CD4-positive, alpha-beta memory T cell (primary cell): ENCODE measurements at places on chromosomes 6 and 20.

GRCh38 chr6:11278207-11278559 is 45.7 kb upstream of the NEDD9 start:
- DNase-seq = peak; percentile 65
- H3K4me1 ChIP-seq = peaks cover 50% of the 10 kb centered on the region
- no peaks in the 10 kb centered on the region for H3K27me3 ChIP-seq
- peak overlapping the region; percentile 35 for H3K27ac ChIP-seq
- H3K36me3 ChIP-seq = no peaks in the 10 kb centered on the region
- H3K4me3 ChIP-seq = no peak overlapping the region

GRCh38 chr6:40874495-40874894 is 164.5 kb downstream of the UNC5CL start:
- no peaks in the 10 kb centered on the region for H3K27me3 ChIP-seq
- H3K27ac ChIP-seq = no peak overlapping the region
- DNase-seq = no peak
- H3K4me3 ChIP-seq = no peak overlapping the region
- no peaks in the 10 kb centered on the region for H3K4me1 ChIP-seq

DNA sequence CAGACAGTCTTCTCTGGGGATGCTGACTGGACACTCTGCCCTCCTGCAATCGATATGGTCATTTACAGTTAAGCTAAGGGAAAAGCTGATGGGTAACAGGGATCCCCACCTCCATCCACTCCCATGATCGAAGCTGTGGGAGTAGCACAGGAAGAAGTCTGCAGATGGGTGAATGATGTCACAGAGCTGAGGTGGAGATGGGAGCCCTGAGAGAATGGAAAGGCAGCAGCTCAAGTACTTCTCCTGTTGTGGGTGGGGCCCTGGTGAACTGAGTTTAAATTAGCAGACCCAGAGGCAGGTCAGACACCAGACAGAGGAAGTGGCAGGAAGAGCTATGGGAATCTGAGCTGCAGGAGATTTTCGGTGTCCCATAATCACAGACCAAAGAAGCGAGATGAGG is 29.0 kb downstream of the HDGFL1 start:
- no peaks in the 10 kb centered on the region for H3K36me3 ChIP-seq
- no peak for DNase-seq
- H3K4me3 ChIP-seq = no peak overlapping the region
- no peak overlapping the region for H3K27ac ChIP-seq
- H3K4me1 ChIP-seq = no peaks in the 10 kb centered on the region

DNA sequence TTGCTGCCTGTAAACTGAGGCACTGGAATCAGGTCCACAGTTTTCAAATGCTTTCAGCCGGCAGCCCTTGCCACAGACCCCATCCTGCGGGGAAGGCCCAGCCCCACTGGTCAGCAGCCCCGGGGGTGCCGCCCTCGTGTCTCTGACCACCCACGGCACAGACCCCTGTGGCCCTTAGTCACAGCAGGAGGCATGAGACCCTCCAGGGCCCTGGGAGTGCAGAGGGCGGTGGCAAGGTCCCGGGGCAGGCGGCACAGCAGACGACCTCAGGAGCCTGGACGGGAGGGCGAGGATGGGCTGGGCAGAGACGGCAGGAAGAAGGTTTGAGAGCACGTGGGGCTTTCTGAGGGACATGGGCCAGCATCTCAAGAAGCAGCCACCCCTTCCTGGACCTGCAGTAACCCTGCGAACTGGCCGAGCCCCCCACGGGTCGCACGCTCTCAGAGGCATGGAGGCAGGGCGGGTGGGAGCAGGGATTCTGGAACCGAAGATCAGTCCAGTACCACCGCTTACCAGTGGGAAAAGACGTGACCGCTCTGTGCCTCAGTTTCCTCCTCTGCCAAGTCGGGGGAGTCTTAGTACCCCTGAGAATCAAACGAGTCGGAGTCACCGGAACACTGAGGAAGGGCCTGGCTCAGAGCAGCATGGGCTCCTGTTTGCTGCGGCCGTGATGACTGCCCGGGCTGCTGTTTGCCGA is 140.7 kb downstream of the TAF4 start:
- H3K36me3 ChIP-seq = no peaks in the 10 kb centered on the region
- no peak overlapping the region for H3K4me3 ChIP-seq
- H3K4me1 ChIP-seq = no peaks in the 10 kb centered on the region
- no peak overlapping the region for H3K27ac ChIP-seq
- no peaks in the 10 kb centered on the region for H3K27me3 ChIP-seq

- H3K4me3 ChIP-seq = no peak overlapping the region
- H3K27ac ChIP-seq = no peak overlapping the region
- no peaks in the 10 kb centered on the region for H3K36me3 ChIP-seq
- no peak for DNase-seq
These were observed 54.2 kb upstream of the MLN start for GRCh38 chr6:33857932-33858475.

GRCh38 chr20:36214684-36215256 is 21.5 kb upstream of the AAR2 start:
- H3K27ac ChIP-seq = no peak overlapping the region
- H3K4me1 ChIP-seq = no peaks in the 10 kb centered on the region
- no peaks in the 10 kb centered on the region for H3K27me3 ChIP-seq
- no peak for DNase-seq
- no peak overlapping the region for H3K4me3 ChIP-seq

DNA sequence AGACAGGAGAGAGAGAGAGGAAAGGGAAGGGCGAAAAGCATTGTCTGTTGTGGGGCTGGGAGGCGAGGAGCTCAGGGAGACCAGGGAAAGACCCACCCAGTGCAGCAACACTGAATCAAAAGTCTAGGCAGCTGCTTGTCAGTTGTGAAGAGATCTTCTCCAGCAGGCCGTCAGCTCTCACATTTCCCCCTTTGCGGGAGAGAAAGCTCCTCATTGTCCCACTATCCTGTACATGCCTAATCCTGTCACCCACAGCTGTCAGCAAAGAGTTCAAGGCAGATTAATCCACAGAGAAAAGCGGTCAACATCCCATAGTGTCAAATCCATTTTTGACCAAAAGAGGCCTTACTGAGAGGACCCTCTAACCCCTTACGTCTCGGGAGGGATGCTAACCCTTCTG is 27.3 kb downstream of the RNF182 start:
- H3K27me3 ChIP-seq = no peaks in the 10 kb centered on the region
- DNase-seq = no peak
- H3K4me3 ChIP-seq = no peak overlapping the region
- H3K4me1 ChIP-seq = no peaks in the 10 kb centered on the region

DNA sequence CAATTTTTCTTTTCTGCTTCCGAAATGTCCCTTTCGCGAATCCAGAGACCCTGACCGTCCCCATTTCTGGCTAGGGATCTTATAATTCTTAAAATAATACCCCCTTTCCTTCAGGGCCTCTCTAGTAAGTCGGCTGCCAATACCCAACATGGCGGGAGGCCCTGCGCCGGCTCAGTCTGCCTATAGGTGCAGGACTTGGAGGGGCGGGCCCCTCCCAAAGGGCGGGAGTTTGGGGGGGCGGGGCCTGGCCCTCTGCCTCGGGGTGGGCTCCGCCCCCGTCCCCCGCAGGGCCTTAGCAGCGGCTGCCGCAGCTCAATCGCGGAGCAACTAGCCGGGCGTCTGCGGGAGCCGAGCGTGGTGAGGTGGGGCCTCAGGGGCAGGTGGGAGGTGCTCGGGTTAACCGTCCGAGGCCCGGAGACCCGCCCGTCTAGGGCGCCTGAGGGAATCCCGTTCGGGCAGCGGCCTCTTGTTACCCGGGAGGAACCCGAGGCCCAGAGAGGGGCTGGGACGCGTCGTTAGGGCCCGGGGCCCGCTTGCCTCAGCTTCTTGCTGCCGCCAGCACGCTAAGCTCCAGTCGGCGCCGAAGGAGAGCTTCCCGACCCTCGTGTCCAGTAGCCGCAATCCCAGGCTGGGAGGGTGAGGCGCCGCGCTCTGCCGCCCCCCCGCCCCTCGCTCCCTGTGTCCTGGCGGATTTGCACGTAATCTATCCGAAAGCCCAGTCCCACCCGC is at the start of gene CEP250:
CEP250 (plus strand) TSS at position 718 of the 729 bp plus-strand sequence. CDS start 6,770 bp downstream, outside the sequence.
- peak within 1 kb of the TSS; percentile 80 for H3K4me3 ChIP-seq
- H3K27ac ChIP-seq = peak within 1 kb of the TSS; percentile 95
- H3K4me1 ChIP-seq = no peaks in the 10 kb centered on the region
- peak; percentile 96 for DNase-seq
- H3K27me3 ChIP-seq = no peaks in the 10 kb centered on the region

GRCh38 chr6:83868639-83869038 is 9.2 kb downstream of the CYB5R4 start:
- peaks cover 12% of the 10 kb centered on the region for H3K4me1 ChIP-seq
- no peaks in the 10 kb centered on the region for H3K27me3 ChIP-seq
- H3K27ac ChIP-seq = no peak overlapping the region

DNA sequence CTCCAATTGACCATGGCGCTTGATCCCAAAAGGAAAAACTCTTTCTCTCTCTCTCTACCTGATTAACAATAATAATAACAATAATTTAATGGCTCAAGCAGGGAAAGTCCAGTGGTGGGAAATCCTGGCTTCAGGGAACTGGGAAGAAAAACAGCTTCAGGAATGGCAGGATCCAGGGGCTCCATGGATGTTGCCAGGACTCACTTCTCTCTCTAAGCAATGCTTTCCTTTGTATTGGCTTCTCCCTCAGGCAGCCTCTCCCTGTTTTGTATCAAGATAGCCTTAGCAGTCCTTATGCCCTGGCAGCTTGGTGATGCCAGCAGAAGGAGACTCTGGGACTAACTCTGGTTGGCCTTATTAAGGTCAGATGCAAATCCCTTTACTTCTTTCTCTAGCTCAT is 13.5 kb upstream of the PTGIS start:
- H3K4me3 ChIP-seq = no peak overlapping the region
- DNase-seq = no peak
- no peaks in the 10 kb centered on the region for H3K36me3 ChIP-seq

- DNase-seq = no peak
- H3K27me3 ChIP-seq = no peaks in the 10 kb centered on the region
- no peak overlapping the region for H3K27ac ChIP-seq
- H3K4me3 ChIP-seq = no peak overlapping the region
- H3K4me1 ChIP-seq = no peaks in the 10 kb centered on the region
These were observed 691.8 kb downstream of the QKI start for GRCh38 chr6:164106345-164106769.

GRCh38 chr6:163780994-163781393 is 366.5 kb downstream of the QKI start:
- no peak overlapping the region for H3K27ac ChIP-seq
- no peaks in the 10 kb centered on the region for H3K27me3 ChIP-seq
- no peaks in the 10 kb centered on the region for H3K36me3 ChIP-seq
- no peak overlapping the region for H3K4me3 ChIP-seq

DNA sequence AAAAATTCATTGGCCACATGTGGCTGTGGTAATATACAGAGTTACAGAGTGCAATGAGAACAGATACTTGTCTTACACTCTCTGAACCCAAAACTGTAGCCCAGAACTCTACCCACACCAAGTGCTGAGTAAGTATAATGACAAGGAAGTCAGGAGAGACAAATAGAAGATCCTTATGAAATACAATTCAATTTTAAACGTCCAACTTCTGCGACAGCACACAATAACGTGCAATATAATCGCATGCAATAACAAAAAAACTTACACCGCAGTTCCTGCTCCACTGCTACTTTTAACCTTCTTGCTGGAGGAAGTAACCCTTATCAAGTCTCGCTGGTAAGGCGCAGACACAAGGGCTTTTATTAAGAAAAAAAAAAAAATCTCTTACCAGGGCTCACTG is 881 bp downstream of the SFT2D1 start:
- DNase-seq = peak; percentile 46
- H3K4me1 ChIP-seq = peaks cover 58% of the 10 kb centered on the region
- H3K36me3 ChIP-seq = no peaks in the 10 kb centered on the region
- H3K4me3 ChIP-seq = peak overlapping the region; percentile 93
- peak overlapping the region; percentile 64 for H3K27ac ChIP-seq
- no peaks in the 10 kb centered on the region for H3K27me3 ChIP-seq

GRCh38 chr6:148989585-148989984 is 242.8 kb downstream of the UST start:
- no peaks in the 10 kb centered on the region for H3K27me3 ChIP-seq
- H3K36me3 ChIP-seq = no peaks in the 10 kb centered on the region
- H3K4me1 ChIP-seq = no peaks in the 10 kb centered on the region
- H3K4me3 ChIP-seq = no peak overlapping the region
- no peak for DNase-seq

DNA sequence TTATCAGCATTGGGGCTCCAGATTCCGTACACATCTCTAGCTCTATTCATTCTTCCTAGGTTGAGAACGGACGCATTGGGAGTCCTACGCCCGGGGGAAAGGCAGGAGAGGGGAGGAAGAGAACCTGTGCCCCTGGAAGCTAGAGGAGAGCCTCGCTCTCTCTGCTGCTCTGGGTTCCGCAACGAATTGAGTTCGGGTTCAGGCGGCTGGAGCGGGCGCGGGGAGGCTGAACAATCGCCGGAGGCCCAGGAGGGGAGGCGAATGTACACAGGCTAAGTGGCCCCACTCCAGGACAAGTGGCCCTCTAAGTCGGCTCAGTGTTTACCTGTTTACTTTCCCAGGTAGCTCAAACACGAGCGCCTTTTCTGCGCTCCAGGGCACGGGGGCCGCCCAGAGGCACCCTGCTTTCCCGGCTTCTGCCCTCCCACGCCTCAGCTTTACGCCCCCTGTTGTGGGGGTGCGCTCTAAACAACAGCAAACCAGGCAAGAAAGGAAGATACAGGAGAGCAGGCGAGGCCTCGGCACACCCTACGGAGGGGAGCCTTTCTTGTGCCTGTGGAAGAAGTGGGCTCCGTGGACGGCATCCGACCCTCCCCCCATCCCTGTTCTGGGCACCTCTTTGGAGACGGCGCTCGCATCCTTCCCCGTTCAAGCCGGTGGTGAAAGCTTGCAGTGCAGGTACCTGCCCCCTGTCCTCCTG is 4.6 kb upstream of the NKX2-2 start:
- no peak overlapping the region for H3K27ac ChIP-seq
- no peaks in the 10 kb centered on the region for H3K36me3 ChIP-seq
- peaks cover 68% of the 10 kb centered on the region for H3K4me1 ChIP-seq
- peaks cover 72% of the 10 kb centered on the region for H3K27me3 ChIP-seq
- no peak for DNase-seq

GRCh38 chr20:44544263-44544662 is 22.4 kb upstream of the SERINC3 start:
- H3K27ac ChIP-seq = no peak overlapping the region
- no peaks in the 10 kb centered on the region for H3K36me3 ChIP-seq
- H3K4me1 ChIP-seq = no peaks in the 10 kb centered on the region
- no peak overlapping the region for H3K4me3 ChIP-seq
- H3K27me3 ChIP-seq = no peaks in the 10 kb centered on the region

- no peak for DNase-seq
- peak overlapping the region; percentile 77 for H3K27ac ChIP-seq
- H3K4me3 ChIP-seq = peak overlapping the region; percentile 95
- H3K36me3 ChIP-seq = no peaks in the 10 kb centered on the region
- H3K4me1 ChIP-seq = peaks cover 31% of the 10 kb centered on the region
These were observed 782 bp downstream of the TRMT11 start for GRCh38 chr6:125987026-125987617.

- H3K4me1 ChIP-seq = no peaks in the 10 kb centered on the region
- no peaks in the 10 kb centered on the region for H3K36me3 ChIP-seq
- H3K27me3 ChIP-seq = no peaks in the 10 kb centered on the region
- DNase-seq = no peak
These were observed 350.8 kb downstream of the QKI start for GRCh38 chr6:163765335-163765734.

- H3K36me3 ChIP-seq = peaks cover 30% of the 10 kb centered on the region
- peak; percentile 45 for DNase-seq
- no peak overlapping the region for H3K4me3 ChIP-seq
- H3K27ac ChIP-seq = no peak overlapping the region
- H3K27me3 ChIP-seq = no peaks in the 10 kb centered on the region
These were observed 108.4 kb downstream of the SCML4 start for GRCh38 chr6:107715550-107716321.

GRCh38 chr6:93376026-93376540 is 43.3 kb downstream of the EPHA7 start:
- no peaks in the 10 kb centered on the region for H3K36me3 ChIP-seq
- H3K27ac ChIP-seq = no peak overlapping the region
- no peak for DNase-seq
- no peaks in the 10 kb centered on the region for H3K27me3 ChIP-seq

- no peak overlapping the region for H3K27ac ChIP-seq
- H3K4me1 ChIP-seq = peaks cover 54% of the 10 kb centered on the region
- no peak overlapping the region for H3K4me3 ChIP-seq
These were observed 4.0 kb downstream of the ZBTB2 start for GRCh38 chr6:151387175-151387970.
